ENCODE measurements at places on chromosomes 3 and 15. TPM values are rescaled to one million over a fixed set of nuclear protein-coding genes. Genes with fewer than 3 reads are reported as not detected.

The TGM4 gene
- total RNA-seq = not detected

The RBP2 gene
- 25.3 TPM for total RNA-seq

The ACOX2 gene
- total RNA-seq = 5.6 TPM

The TRH gene
- 5.3 TPM for total RNA-seq

The GREM1 gene
- total RNA-seq = 56.6 TPM

The SLC24A5 gene
- total RNA-seq = 1.3 TPM

The MASP1 gene
- 1.7 TPM for total RNA-seq

The MESP2 gene
- total RNA-seq = not detected

DNA sequence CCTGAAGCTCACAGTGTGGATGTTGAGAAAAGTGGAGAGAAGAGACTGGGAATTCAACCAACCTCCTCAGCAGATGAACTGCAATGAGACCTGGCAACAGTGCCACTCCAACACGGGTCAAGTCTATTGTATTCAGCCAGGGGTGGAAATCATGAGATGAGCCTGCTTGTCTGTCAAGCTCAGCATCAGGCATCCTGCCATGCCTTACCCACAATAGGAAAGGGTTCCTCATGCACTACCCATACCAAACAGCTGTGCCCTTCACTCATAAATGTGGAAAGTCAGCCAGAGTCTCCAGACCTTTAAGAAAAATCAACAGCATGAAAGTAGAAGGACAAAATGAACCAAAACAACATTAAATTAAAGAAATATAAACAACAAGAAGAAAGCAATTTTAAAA, 542.1 kb downstream of the EPHB1 start:
- H3K27me3 ChIP-seq = peaks cover 10% of the 10 kb centered on the region
- no peaks in the 10 kb centered on the region for H3K36me3 ChIP-seq
- no peak for DNase-seq
- H3K27ac ChIP-seq = no peak overlapping the region
- H3K4me1 ChIP-seq = no peaks in the 10 kb centered on the region

DNA sequence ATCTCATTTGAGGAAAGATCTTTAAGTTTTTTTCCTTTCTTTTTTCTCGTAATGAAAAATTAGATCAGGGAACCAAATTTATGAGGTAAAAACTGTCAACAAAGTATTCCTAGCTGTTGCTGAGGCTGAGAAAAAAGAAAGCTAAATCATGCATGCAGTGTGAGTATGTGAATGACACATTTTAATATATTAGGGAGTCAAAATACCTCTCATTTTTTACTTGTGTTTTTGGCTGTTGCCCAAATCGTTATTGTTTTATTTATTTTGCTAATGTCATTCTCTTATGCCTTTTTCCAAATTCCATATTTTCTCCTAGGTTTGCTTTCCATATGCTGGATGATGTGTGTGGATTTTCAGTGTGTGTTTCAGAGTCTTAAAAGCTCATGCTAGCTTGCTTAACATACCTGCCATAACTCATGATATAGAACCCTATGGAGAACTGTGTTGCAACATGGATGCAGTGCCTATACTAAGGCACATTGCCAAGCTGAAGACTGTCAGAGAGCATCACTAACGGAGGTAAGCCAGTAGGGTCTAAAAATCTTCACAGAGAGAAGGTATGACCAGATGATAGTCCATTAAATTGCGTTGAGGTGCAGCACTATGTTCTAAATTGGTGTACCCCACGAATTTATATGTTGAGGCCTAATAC, 629.5 kb upstream of the KCNMB2 start:
- no peak for DNase-seq
- no peaks in the 10 kb centered on the region for H3K27me3 ChIP-seq
- H3K4me3 ChIP-seq = no peak overlapping the region
- H3K4me1 ChIP-seq = peaks cover 33% of the 10 kb centered on the region
- no peaks in the 10 kb centered on the region for H3K36me3 ChIP-seq

GRCh38 chr15:55912982-55913381, 80.4 kb downstream of the NEDD4 start:
- no peak for DNase-seq
- peaks cover 7% of the 10 kb centered on the region for H3K4me1 ChIP-seq
- no peak overlapping the region for H3K27ac ChIP-seq
- H3K36me3 ChIP-seq = no peaks in the 10 kb centered on the region

DNA sequence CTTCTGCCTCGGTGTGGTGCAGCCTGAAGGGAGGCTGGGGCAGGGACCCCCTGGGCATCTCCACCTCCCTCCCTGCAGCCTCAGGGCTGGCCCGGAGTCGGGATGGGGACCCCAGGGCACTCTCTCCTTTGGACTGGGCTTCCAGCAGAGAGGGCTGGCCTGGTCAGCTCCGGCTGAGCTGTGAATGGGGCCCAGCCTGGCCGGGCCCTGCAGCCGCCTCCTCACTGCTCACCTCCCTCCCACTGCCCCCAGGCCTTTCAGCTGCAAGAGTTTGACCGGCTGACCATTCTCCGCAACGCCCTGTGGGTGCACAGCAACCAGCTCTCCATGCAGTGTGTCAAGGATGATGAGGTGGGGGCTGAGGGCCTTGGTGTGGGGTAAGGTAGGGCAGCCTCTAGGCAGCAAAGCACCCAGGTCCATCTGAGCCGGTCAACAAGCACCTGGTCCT, 36.0 kb downstream of the PSTPIP1 start:
- no peaks in the 10 kb centered on the region for H3K36me3 ChIP-seq
- H3K27me3 ChIP-seq = peaks cover 3% of the 10 kb centered on the region
- DNase-seq = peak; percentile 68

DNA sequence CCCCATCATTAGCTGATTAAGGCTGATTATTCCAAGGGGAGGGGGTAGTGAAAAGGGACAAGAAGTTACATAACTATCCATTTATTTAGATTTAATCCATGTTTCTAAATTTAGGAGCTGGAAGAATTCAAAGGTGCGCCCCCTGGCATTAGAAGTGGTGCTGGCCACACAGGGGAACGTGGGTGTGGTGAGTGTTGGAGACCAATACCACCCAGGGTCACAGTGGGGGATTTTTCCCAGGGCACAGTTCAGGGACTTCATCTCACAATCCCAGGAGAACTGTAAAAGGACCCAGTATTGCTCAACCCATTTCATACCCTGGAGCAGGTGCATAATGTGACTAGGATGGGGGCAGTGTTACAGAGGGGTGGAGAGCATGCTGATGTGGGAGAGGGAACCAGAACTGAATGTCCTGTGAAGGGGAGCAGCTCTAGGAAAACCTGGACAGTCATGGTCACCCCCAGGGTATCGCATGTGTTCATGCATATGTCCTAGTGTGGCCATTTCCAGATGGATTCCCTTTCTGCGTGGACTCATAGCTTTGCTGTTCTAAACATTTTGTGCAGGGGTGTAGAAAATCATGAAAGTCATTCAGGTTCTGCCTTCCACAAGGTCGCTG, 110.3 kb downstream of the LSM3 start:
- peaks cover 52% of the 10 kb centered on the region for H3K4me1 ChIP-seq
- H3K27me3 ChIP-seq = no peaks in the 10 kb centered on the region
- H3K4me3 ChIP-seq = no peak overlapping the region
- no peaks in the 10 kb centered on the region for H3K36me3 ChIP-seq
- no peak for DNase-seq

DNA sequence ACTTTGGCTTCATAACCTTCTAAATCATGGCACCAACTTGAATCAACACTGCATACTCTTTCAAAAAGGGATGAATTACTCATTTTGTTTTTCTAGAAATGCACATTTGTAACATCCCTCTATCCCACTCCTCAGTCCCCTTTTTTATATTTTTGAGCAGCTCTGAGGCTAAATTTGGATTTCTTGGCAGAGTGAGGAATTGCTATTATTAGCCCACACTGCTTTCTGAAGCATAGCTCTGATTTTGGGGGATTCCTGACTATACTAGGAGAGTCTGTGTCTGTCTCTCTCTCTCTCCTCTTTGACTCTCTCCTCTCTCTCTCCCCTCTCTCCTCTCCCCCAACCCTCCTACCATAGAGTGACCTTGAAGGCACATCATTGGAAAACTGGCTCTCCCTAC, 76.6 kb downstream of the RBPMS2 start:
- H3K36me3 ChIP-seq = peaks cover 21% of the 10 kb centered on the region
- H3K4me3 ChIP-seq = peak overlapping the region; percentile 87
- H3K27me3 ChIP-seq = no peaks in the 10 kb centered on the region

DNA sequence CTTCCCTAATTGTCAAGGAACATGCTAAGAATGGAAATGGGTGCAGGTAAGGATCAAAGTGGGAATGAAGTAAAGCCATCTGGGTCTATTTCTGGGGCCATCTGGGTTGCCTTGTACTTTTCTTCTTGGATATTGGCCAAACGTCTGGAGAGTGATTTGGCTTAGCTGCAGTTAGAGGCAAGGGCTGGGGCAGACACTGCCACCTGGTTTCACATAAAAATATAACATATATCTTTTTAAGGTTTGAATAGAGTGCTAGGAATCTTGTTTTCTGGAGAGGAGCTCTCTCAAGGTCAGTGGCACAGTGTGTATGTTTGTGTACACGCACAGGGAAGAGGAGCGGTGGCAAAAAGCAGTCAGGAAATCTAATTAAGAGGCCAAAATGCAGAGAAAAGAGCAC, 24.7 kb upstream of the EOMES start:
- no peaks in the 10 kb centered on the region for H3K36me3 ChIP-seq
- peaks cover 42% of the 10 kb centered on the region for H3K27me3 ChIP-seq
- H3K4me1 ChIP-seq = no peaks in the 10 kb centered on the region
- no peak for DNase-seq
- H3K27ac ChIP-seq = no peak overlapping the region
- H3K4me3 ChIP-seq = no peak overlapping the region

- peaks cover 57% of the 10 kb centered on the region for H3K4me1 ChIP-seq
- DNase-seq = no peak
- peak overlapping the region; percentile 29 for H3K27ac ChIP-seq
- H3K4me3 ChIP-seq = no peak overlapping the region
- no peaks in the 10 kb centered on the region for H3K27me3 ChIP-seq
These were observed 47.1 kb downstream of the FOXP1 start for GRCh38 chr3:71536376-71536965.

GRCh38 chr15:73782344-73782959, 29.3 kb upstream of the INSYN1 start:
- no peak overlapping the region for H3K27ac ChIP-seq
- no peak overlapping the region for H3K4me3 ChIP-seq
- no peaks in the 10 kb centered on the region for H3K36me3 ChIP-seq
- H3K27me3 ChIP-seq = peaks cover 10% of the 10 kb centered on the region
- no peaks in the 10 kb centered on the region for H3K4me1 ChIP-seq

DNA sequence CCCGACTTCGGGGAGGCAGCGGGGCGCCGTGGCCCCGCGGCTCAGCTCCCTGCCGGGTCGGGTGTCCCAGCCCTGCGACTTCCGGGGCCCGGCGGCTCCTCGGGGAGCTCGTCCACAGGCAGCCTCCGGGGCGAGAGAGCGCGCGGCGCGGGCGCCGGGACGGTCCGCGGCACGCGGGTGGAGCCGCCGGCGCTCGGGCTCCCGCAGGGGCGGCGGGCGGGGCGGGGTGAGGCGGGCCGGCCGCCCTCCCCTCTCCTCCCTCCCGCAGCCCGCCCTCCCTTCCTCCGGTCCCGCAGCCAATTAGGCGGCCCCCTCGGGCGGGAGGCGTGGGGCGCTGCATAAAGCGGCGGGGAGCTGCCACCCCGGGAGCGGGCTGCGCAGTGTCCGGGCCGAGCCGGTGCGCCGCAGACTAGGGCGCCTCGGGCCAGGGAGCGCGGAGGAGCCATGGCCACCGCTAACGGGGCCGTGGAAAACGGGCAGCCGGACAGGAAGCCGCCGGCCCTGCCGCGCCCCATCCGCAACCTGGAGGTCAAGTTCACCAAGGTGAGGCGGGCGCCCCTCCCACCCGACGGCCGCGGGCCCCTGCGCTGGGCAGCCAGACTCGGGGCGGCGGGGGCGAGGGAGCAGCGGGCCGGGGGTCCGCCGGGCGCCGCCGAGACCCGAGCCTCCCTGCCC, at the start of gene ALDH1A3:
Gene ALDH1A3 (plus strand): TSS at position 368 of the 675 bp plus-strand sequence. CDS start 77 bp downstream, at position 445.
- peaks cover 5% of the 10 kb centered on the region for H3K4me1 ChIP-seq
- H3K27me3 ChIP-seq = peaks cover 88% of the 10 kb centered on the region
- H3K4me3 ChIP-seq = peak within 1 kb of the TSS; percentile 90

- no peak for DNase-seq
- H3K27ac ChIP-seq = no peak overlapping the region
- peaks cover 5% of the 10 kb centered on the region for H3K36me3 ChIP-seq
- no peaks in the 10 kb centered on the region for H3K27me3 ChIP-seq
These were observed 216.4 kb downstream of the DPH6 start for GRCh38 chr15:35329521-35329961.

DNA sequence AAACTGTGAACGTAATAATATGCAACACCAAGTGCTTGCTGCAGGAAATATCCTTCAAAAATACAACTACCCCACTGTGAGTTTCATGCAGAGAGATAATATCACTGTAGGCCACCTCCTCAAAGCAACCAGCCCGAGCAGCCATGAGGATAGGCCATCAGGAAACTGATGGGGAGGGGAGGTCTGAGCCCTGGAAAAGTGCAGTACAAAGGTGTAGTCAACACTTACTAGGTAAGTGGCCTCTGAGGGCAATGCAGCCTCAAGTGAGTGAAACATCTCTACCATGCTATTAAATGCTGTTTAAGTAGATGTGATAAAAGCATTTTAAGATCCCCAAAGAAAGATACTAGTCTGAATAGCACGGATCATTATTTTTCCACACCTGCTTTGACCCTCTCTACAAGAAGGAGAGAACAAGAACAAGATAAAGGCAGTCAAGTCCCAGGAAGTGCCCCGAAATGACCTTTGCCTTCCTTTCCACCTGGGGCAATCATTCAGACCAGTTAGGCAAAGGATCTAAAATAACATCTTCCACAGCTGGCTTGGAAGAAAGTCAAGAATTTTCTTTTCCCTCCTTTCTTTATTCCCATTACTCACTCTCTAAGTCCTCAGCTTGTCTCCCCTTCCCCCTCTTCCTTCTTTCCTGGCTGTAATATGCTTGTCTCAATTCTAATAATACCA, 62.8 kb downstream of the FMN1 start:
- peak overlapping the region; percentile 39 for H3K4me3 ChIP-seq
- H3K27me3 ChIP-seq = no peaks in the 10 kb centered on the region
- no peak overlapping the region for H3K27ac ChIP-seq
- DNase-seq = no peak
- peaks cover 4% of the 10 kb centered on the region for H3K36me3 ChIP-seq
- H3K4me1 ChIP-seq = peaks cover 30% of the 10 kb centered on the region

GRCh38 chr15:90029024-90029423, 27.9 kb downstream of the ZNF710 start:
- peaks cover 20% of the 10 kb centered on the region for H3K4me1 ChIP-seq
- no peak for DNase-seq

DNA sequence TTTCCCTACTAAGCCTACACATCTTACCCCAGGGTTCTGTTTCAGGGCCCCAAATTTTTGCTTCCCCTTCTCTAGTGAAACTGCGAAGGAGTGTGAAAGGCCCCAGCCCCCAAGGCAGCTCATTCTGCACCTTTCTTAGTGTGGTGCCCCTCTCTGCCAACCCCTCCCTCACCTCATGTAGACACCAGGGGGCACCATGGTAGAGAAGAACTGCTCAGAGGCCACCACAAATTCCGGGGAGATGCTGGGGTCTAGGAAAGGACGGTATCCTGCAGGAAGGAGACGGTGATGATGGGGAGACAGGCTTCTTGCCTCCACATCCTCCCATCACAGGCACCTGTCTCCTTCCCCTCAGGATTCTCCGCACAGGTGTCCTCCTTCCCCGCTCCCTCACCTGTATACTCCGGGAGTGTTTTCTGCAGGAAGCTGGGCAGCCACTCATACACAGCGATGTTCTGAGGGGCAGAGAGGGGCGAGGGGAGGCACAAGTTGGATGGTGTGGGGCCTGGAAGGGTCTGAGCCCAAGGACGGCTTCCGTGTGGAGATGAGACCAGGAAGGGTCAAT, 3.6 kb downstream of the DUOX2 start:
- H3K27ac ChIP-seq = no peak overlapping the region
- H3K4me1 ChIP-seq = no peaks in the 10 kb centered on the region
- DNase-seq = no peak
- H3K4me3 ChIP-seq = no peak overlapping the region
- peaks cover 67% of the 10 kb centered on the region for H3K27me3 ChIP-seq
